ENCODE measurements at places on chromosomes 11 and 22. TPM values are rescaled to one million over a fixed set of nuclear protein-coding genes. Genes with fewer than 3 reads are reported as not detected.

GRCh38 chr11:120261321-120261720 lies 21.4 kb downstream of the POU2F3 start:
- DNase-seq: peak; percentile 17

DNA sequence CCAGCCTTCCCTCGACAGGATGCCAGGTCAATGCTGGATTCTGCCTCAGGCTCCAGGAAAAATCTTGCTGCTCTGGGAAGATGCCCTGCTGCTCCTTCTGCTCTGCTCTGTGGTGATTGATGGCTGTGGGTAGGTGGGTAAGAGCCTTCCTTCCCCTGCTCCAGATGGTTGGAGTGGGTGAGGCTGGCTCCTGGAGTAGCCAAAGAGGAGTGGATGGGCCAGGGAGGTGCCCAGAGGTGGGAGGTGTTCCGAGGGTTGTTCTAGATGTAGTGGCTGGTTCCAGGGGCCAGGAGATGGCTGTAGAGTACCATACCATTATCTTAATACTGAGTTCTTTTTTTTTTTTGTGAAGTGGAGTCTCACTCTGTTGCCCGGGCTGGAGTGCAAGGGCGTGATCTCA lies 99.6 kb upstream of the THY1 start:
- DNase-seq: no peak

DNA sequence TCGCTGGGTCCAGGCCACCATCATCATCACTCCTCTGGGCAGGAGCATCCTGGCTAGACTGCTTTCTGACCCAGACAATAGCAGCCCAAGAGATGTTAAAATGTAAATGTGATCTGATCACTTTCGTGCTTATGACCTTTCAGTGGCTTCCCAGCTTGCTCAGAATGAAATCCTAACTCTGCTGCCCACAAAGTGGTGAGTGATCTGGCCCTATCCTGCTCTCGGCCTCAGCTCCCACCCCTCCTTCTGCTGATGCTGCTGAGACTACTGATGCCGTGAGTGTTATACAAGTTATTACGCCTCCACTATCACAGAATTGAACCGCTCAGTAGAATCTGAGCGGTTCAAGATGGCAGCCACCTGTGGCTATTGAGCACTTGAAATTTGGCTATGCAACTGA lies 26.2 kb downstream of the ELF5 start:
- DNase-seq: no peak

DNA sequence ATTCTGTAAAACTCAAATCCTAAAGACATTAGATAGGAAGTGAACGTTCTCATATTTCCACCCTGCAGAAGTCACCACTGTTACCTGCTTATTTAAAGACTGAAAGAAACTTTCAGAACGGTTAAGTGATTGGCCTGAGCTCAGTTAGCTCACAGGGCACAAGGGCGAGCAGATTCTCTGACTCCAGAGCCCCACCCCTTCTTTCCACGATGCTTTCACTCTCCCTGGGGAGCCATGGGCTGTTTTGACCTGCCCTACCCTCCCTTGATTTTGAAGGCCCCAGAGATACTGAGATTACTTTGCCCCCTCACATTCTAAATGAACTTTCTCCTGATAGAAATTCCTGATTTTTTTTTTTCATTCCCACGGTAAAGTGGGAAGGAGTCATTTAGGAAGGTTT lies 33.9 kb downstream of the ARHGAP1 start:
- DNase-seq: peak; percentile 81

DNA sequence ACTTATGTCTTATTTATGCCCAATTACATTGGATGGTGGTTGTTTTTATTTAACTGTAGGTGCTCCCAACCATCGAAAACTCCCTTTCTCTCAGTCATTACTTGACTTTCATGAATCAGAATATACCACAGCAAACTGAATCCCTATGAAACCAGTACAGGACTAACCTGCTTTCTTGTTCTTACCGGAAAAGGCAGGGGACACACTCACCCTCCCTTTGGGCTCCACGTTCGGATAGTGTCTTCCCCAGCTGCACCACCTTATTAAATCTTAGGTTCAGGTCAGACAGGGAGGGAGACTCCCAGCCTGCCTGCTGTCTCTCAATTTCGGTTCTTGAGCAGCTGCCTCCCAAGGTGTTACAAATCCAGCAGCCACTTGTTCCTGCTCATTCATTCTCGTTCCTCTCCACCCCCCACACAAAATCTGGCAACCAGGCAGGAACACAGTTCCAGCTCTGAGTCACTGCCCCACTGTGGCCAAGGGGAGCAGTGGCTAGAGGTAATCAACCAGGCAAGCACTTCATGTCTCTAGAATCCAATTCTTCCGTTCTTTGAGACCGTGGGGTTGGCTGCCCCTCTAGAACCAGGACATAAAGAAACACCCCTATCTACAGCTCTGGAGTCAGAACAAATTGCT lies 133.0 kb downstream of the PLEKHA7 start:
- no peak for DNase-seq

- no peak for DNase-seq
Measured at GRCh38 chr11:128244871-128245270, 342.5 kb downstream of the ETS1 start.

Gene DUSP8
- 19.4 TPM for total RNA-seq

Gene APOL5
- total RNA-seq: not detected

Gene C1QTNF5
- 63.0 TPM for total RNA-seq

Gene FLRT1
- 0.29 TPM for total RNA-seq

Gene MRGPRX4
- total RNA-seq: not detected

Gene OR2AG1
- total RNA-seq: not detected

Gene ANGPTL5
- 1.1 TPM for total RNA-seq

Gene TIGD3
- total RNA-seq: not detected

Gene CHCHD10
- 68.7 TPM for total RNA-seq
